ENCODE measurements at places on chromosomes 11 and 22.

DNA sequence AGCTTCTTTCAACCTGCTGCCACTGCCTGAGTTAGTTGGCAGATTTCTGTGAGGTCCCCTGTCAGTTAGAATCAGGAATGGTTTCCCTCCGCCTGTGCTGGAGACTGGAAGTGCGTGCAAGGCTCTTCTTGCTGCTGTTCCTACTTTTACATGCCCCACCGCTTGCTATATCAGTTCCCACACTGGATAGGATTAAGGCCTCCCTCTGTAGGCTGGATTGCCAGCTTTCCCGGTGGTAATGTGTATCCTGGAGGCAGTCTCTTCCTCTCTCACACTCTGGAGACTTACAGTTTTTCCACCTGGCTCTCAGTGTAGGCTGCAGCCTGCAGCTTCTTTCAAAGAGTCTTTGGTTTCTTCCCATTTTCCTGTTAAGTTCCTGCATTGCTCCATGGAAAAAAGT lies 66.5 kb downstream of the ARHGAP42 start:
- no peak for DNase-seq

- no peak for DNase-seq
Measured at GRCh38 chr11:122634501-122634900, 21.0 kb upstream of the UBASH3B start.

GRCh38 chr11:23226331-23227077 lies 366.2 kb upstream of the CCDC179 start:
- DNase-seq = no peak

- DNase-seq = no peak
Measured at GRCh38 chr11:66347425-66348276, at the start of gene B4GAT1. TSS of gene B4GAT1 (minus strand) at chr11:66347629. CDS start at chr11:66347545, 84 bp downstream.

DNA sequence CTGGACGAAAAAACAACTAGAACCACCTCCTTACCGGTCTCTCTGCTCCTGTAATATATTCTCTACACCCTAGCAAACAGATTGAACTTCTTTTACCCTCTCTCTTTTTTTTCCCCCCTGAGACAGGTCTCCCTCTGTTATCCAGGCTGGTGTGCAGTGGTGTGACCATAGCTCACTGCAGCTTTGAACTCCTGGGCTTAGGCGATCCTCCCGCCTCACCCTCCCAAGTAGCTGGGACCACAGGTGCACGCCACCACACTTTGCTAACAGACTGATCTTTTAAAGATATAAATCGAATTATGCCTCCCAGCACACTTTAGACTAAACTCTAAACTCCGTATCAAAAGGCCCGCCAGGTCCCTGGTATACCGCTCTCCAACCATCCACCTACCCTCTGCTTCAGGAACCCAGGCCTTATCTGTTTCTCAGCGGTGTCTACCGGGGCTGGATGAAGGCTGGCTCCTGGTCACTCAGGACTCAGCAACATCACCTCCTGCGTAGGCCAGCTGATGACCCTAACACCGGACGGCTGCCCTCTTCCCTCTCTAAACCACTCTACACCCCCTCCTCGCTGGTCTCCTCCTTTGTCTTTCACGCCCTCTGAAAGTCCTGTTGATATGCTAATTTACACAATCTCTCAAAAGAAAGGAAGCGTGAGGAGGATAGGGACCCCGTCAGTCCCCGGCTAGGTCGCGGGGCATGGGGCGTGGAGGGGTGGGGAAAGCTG lies 745 bp downstream of the C22orf39 start:
- no peak for DNase-seq

GRCh38 chr11:36010010-36010740 lies 66.3 kb downstream of the LDLRAD3 start:
- DNase-seq = no peak

DNA sequence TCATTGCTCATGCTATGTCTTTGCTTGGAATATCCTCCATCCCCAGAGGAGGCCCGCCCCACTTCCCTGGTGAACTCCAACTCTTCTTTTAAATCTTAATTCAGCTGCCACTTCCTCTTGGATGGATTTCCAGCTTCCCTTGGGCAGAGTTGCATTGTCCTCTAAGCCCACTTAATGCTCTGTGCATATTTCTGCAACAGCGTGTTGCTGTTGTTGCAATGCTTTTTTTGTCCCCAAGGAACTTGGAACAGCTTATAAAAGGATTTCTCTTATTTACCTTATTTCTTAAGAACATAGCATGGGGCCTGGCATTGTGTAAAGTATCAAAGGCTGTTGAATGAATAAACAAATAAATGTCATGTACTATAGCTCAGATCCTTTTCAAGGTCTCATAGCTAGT lies 507.4 kb downstream of the METTL15 start:
- DNase-seq = no peak

- no peak for DNase-seq
Measured at GRCh38 chr22:26995235-26995634, 337.8 kb downstream of the MIAT start.

- no peak for DNase-seq
Measured at GRCh38 chr22:35352214-35353111, 28.4 kb upstream of the HMOX1 start.

- no peak for DNase-seq
Measured at GRCh38 chr11:122599434-122599833, 56.1 kb upstream of the UBASH3B start.

GRCh38 chr11:64659417-64660144 lies 63.4 kb downstream of the NRXN2 start:
- no peak for DNase-seq

GRCh38 chr22:21902296-21903087 lies 35.0 kb upstream of the MAPK1 start:
- DNase-seq = no peak

GRCh38 chr11:70456921-70457532 lies 58.7 kb downstream of the CTTN start:
- no peak for DNase-seq

GRCh38 chr11:86569109-86569508 lies 103.3 kb downstream of the ME3 start:
- no peak for DNase-seq

DNA sequence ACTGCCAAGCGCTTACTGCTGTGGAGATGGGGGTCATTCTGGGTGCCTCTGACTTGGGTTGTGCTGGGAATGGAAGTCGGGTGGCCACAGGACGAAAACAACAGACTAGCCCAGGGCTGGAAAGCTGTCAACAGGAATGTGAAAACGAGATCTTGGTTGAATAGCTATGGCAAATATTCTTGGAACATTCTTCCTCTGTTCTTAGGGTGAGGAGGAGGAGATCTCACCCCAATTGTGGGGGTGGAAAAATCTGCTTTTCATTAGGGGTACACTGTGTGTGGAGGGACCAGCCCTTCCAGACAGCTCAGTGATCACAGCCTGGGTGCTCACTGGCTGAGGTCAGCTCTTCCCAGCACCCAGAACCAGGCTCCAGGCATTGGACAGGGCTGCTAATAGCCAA lies 52.0 kb upstream of the PRSS23 start:
- DNase-seq = no peak

DNA sequence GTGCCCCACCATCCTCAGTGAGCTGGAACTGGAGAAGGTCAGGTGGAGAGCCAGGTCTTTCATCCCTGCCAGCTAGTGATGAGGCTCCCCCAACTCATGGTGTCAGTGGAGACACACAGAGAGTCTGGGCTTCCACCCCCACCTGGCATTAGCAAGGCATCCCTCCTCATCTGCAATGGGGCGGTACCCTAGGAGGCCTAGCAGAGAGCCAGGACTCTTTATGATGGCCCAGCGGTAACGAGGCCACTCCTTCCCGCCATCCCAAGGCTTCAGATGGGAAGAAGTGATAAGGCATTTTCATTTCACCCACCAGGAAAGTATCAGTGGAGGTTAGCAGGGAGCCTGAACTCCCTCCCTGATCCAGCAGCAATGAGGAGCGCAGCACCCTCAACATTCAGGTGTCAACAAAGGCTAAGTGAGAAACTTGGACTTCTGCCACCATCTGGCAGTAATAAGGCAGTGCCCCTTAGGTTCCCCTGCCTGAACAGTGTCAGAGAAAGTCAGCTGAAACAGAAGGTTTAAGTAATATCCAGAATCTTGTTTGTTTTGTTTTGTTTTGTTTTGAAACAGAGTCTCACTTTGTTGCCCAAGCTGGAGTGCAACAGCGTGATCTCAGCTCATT lies 40.5 kb upstream of the FBLN1 start:
- DNase-seq = no peak

- no peak for DNase-seq
Measured at GRCh38 chr11:113384551-113384950, 3.0 kb upstream of the ANKK1 start.

GRCh38 chr11:106986261-106986660 lies 32.0 kb downstream of the GUCY1A2 start:
- DNase-seq = no peak

- DNase-seq = no peak
Measured at GRCh38 chr11:9302448-9302847, 11.9 kb downstream of the TMEM41B start.

DNA sequence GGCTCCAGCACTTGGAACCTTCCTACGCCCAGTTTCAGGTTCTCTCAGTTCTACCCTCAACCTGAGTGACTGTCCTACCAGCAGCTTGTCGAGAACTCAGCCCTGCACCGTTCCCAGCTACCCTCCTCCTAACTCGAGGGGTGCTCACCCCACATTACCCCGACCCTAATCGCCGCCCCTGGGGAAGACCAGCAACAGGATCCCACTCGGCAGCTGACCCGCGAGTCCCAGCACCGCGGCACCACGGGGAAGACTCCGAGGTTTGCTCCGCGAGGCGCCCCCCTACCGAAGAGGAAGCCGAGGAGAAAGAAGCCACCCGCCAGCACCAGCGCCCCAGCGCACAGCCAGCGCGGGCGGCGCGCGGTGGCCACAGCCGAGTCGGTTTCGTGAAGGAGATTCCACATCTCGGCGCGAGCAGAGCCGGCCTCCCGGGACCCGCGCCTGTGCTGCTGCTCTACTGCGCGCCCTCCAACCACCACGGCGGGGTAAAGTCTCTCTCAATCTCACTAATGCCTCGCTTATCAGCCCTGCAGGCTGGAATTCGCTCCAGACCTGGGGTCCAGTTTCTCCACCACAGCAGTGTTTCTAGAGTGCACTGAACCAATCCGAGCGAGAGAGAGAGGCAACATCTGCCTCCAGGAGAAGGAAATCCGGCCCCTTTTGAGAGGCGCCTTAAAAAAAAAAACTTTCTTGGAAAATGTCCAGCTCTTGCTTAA lies at the start of gene FOLH1:
FOLH1 (minus strand) TSS at position 597 of the 716 bp plus-strand sequence; CDS start at position 404, 193 bp downstream.
- DNase-seq = peak; percentile 26

GRCh38 chr11:91913407-91913806 lies 311.2 kb upstream of the FAT3 start:
- no peak for DNase-seq

GRCh38 chr22:30452861-30453260 lies 19.0 kb downstream of the SEC14L3 start:
- DNase-seq = no peak

DNA sequence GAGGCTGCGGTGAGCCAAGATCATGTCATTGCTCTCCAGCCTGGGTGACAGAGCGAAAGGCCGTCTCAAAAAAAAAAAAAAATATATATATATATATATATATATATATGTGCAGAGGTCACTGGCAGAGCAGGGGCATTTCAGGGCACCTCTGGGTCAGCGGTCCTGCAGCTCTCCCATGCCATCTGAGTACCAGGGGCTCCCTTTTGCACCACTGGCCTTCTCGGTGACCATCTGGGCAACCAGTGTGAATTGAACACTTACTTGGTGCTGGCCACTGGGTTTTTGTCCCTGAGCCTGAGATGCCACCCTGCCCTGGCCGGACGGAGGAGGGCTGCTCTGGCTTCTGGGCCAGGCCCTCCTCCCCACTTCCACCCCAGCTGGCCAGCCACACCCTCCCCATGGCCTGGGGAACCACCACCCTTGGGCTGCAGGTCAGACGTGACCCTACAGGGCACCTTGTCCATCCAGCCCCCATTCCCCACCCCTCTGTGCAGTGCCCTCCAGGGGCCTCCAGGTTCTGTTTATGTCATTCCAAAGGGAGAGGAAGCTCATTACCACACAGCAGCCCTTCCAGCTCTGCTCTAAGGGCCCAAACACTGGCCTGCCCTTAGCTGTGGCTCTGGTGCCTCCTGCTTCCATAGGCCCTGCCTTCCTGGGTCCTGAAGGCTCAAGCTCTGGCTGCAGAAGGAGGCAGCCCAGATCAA lies 10.3 kb downstream of the MAPK8IP1 start:
- DNase-seq = no peak

- no peak for DNase-seq
Measured at GRCh38 chr11:111452146-111452545, 60.0 kb downstream of the BTG4 start.

DNA sequence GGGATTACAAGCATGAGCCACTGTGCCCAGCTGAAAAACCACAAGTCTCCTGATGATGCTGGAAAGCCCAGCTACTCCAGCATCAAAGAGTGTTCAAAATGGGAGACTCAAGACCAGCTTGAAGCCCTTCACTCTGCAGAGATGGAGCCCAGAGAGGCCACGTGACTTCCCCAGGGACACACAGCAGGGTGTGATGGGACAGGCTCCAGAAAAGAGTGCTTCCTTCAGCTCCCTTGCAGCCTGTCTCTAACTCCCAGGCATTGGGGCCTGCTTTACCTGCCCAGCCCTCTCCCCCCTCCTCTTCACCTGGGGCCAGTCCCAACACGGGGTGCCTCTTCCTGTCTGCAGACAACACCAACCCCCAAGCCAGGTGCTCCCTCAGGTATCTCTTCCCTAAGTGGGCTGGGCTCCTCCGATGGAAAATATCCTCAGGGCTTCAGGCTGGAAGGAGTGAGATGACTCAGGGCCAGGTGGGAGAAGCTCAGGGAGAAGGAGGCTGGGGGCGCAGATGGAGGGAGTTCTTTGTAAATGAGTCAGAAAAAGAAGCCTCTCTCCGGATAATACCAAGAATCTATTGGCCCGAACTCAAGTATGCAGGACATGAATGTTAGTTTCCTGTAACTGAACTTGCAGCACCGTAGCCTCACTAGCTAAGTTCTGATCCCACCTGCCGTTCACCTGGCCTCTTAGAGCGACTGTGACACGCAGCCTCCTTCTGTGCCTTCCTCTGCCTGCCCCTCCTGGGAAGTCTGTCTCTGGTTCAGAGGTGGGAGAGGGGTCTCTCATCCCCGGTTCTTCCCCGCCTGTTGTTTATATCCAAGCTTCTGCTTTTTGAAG lies 326.6 kb downstream of the MN1 start:
- DNase-seq = no peak

- DNase-seq = no peak
Measured at GRCh38 chr11:95081412-95081811, 8.2 kb upstream of the ENDOD1 start.

DNA sequence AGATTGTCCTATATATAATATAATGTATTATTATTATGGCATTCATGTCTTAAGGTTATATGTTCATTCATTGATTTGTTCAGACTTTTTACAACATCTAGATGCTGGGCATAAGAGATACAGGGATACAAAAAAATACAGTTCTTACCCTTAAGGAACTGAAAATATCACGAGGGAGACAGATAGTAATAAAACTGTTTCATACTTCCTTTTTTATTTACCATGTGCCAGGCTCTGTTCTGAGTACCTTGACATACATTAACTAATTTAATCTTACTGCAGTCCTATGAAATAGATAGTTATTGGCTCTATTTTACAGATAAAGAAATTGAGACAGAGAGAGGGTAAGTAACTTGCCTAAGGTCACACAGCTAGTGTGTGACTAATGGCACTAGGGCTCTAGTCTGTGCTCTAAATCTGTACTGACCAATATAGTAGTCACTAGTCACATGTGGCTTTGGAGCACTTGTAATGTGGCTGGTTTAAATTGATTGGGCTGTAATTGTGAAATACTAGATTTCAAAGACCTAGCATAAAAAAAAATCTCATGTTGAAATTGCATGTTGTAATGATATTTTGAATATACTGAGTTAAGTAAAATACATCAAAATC lies 21.3 kb downstream of the TRIM44 start:
- no peak for DNase-seq

- no peak for DNase-seq
Measured at GRCh38 chr11:77630157-77630710, 7.4 kb downstream of the CLNS1A start.

GRCh38 chr11:15941206-15941770 lies 415.1 kb downstream of the SOX6 start:
- no peak for DNase-seq

- no peak for DNase-seq
Measured at GRCh38 chr11:13262096-13262495, 15.5 kb upstream of the BMAL1 start.

Measured in D721Med (cell line).